ENCODE measurements at places on chromosomes 5 and 9. TPM values are rescaled to one million over a fixed set of nuclear protein-coding genes. Genes with fewer than 3 reads are reported as not detected.

The SLC45A2 gene
- 1.4 TPM for total RNA-seq

DNA sequence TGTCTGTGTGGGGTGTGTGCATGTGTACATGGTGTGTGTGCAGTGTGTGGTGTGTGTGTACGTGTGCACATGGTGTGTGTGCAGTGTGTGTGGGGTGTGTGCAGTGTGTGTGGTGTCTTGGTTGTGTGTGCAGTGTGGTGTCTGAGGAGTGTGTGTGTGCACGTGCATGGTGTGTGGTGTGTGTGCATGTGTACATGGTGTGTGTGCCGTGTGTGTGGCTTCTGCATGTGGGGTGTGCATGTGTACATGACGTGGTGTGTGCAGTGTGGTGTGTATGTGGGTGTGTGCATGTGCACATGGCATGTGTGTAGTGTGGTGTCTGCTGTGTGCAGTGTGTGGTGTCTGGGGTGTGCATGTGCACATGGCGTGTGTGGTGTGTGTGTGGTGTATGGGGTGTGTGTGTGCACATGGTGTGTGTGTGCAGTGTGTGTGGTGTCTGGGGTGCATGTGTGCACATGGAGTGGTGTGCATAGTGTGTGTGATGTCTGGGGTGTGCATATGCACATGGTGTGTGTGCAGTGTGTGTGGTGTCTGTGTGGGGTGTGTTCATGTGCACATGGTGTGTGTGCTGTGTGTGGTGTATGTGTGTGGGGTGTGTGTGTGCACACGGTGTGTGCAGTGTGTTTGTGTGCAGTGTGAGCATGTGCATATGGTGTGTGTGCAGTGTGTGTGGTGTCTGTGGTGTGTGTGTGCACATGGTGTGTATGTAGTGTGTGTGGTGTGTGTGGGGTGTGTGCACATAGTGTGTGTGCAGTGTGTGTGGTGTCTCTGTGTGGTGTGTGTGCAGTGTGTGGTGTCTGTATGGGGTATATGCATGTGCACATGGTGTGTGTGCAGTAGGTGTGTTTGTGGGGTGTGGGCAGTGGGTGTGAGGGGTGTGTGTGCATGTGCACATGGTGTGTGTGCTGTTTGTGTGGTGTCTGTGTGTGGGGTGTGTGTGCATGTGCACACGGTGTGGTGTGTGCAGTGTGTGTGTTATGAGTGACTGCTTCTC, 40.6 kb upstream of the ZNG1F start:
- no peaks in the 10 kb centered on the region for H3K4me1 ChIP-seq
- H3K27me3 ChIP-seq = no peaks in the 10 kb centered on the region
- peak; percentile 28 for DNase-seq
- H3K27ac ChIP-seq = no peak overlapping the region

DNA sequence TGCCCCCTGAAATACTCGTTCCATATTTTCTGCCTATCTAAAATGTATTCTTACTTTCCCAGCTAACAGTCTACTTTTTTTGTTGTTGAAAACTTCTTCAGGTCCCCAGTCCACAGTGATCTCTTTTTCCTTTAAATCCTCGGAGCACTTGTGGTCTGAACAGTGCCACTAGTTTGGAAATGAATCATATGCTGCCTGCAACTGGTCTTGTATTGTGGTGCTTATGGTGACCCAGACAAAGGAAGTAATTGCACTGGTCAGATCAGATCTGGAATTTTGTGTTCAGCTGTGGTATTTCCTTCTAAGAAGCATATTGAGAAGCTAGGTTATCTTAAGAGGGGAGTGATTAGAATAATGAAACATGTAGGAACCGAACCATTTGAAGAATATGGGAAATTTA, 2.9 kb downstream of the UNC13B start:
- DNase-seq = no peak
- H3K27me3 ChIP-seq = no peaks in the 10 kb centered on the region
- peaks cover 11% of the 10 kb centered on the region for H3K4me1 ChIP-seq
- H3K36me3 ChIP-seq = no peaks in the 10 kb centered on the region

GRCh38 chr9:137167277-137167746, 2.5 kb downstream of the LRRC26 start:
- H3K27me3 ChIP-seq = peaks cover 88% of the 10 kb centered on the region
- peaks cover 27% of the 10 kb centered on the region for H3K4me1 ChIP-seq
- no peaks in the 10 kb centered on the region for H3K36me3 ChIP-seq

The PCDHB7 gene
- total RNA-seq = 0.53 TPM

DNA sequence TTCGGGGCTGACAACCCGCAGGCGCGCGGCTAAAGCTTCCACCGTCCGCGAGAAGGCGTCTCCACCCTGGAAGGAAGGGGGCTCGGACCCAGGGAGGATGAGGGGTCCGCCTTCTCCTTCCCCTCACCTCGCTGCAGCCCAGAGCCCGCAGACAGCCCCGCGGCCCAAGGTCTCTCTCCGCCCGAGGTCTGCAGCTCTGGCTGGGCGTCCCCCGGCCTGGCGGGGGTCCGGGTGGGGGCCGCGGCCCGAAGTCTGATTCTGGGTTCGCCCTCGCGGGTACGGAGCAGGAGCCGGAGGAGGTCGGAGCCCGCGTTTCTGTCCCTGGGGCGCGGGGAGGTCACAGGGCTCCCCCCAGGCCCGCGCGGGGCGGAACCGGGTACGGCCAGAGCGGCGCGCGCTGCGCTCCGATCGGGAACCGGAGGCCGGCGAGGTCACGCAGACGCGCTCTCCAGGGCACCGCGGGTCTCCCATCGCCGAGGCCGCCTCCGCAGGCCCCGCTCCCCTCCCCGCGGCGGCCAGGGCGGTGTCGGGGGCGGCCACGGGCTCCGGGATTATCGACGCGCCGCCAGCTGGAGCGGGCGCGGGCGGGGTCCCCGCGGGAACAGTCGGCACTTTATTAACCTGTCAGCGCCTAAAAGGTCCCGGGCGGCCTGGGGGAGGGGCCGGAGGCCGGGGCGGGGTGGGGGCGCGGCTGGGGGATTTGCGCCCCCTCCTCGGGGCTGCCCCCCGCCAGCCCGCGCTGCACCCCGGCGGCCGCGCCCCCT, 11.6 kb downstream of the LHX3 start:
- DNase-seq = no peak
- no peak overlapping the region for H3K4me3 ChIP-seq
- no peaks in the 10 kb centered on the region for H3K4me1 ChIP-seq

The FBP2 gene
- total RNA-seq = not detected

DNA sequence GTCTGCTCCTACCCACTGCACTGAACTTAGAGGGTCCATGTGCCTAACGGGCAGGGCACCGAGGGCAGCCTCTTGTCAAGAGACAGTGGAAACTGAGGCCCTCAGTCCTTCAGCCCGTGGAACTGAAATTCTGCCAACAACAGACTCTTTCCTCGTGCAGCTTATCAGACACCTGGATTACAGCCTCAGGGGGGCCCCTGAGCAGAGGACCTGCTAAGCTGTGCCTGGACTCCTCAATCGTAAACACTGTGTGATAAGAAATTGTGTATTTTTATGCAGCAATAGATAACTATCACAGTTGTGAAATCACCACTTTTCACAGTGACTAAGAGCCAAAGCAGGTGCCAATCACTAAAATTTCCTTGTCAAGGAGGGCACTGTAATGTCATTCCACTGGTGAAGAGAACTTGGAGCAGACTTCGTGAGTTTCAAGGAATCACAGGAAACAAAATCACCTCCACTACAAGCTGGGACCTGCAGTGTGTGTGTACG, 33.4 kb upstream of the CTSV start:
- H3K36me3 ChIP-seq = no peaks in the 10 kb centered on the region
- H3K4me1 ChIP-seq = peaks cover 14% of the 10 kb centered on the region
- H3K4me3 ChIP-seq = no peak overlapping the region
- peak; percentile 44 for DNase-seq
- no peaks in the 10 kb centered on the region for H3K27me3 ChIP-seq

DNA sequence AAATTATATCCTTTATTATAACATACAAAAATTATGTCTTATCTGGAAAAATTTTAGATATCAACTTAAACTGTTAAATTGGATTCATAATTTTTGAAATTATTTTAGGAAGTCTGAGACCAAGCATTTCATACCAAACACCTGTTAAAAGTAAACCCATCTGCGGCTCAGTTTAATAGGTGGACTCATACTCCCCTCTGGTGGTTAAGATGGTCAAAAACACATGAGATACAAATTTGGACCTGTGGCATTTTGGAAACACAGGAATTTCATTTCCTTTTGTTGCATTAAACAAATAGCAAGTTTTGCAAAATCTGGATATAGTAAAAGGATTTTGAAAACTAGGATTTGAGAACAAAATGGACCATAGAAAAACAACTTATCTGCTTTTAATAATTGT, 53.7 kb downstream of the RGMB start:
- no peaks in the 10 kb centered on the region for H3K4me1 ChIP-seq
- H3K36me3 ChIP-seq = no peaks in the 10 kb centered on the region
- DNase-seq = peak; percentile 39
- H3K4me3 ChIP-seq = no peak overlapping the region

DNA sequence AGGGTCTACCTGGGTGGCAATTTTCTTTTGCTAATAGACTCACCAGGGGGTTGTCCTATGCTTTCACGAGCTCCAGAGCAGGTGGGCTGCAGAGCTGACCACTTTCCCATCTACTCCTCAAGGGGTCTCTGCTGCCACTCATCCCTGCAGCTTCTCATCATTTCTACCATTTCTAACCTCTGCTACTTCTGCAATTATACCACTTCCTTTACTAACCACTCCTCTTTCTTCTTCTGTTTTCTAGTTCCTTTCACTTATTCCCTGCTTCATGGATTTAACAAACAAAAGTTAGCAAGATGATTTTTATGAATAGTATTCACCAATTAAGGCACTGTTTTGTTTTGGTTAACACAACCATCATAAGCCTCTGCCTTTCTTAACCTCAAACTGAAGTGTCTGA, 34.5 kb upstream of the NIPBL start:
- DNase-seq = no peak
- H3K27ac ChIP-seq = no peak overlapping the region
- no peak overlapping the region for H3K4me3 ChIP-seq
- H3K4me1 ChIP-seq = peaks cover 5% of the 10 kb centered on the region
- no peaks in the 10 kb centered on the region for H3K27me3 ChIP-seq

- H3K4me3 ChIP-seq = no peak overlapping the region
- H3K36me3 ChIP-seq = no peaks in the 10 kb centered on the region
- H3K4me1 ChIP-seq = no peaks in the 10 kb centered on the region
- peak; percentile 3 for DNase-seq
- no peaks in the 10 kb centered on the region for H3K27me3 ChIP-seq
- H3K27ac ChIP-seq = no peak overlapping the region
Observed at GRCh38 chr5:352639-353611, 31.4 kb downstream of the AHRR start.

GRCh38 chr5:65061250-65061973, 292.7 kb downstream of the CWC27 start:
- no peaks in the 10 kb centered on the region for H3K36me3 ChIP-seq
- H3K27ac ChIP-seq = no peak overlapping the region
- H3K4me3 ChIP-seq = no peak overlapping the region
- DNase-seq = peak; percentile 32
- H3K4me1 ChIP-seq = peaks cover 24% of the 10 kb centered on the region
- H3K27me3 ChIP-seq = no peaks in the 10 kb centered on the region

GRCh38 chr5:153659039-153659736, 168.7 kb downstream of the GRIA1 start:
- no peak overlapping the region for H3K4me3 ChIP-seq
- peak; percentile 34 for DNase-seq
- no peaks in the 10 kb centered on the region for H3K27me3 ChIP-seq
- no peaks in the 10 kb centered on the region for H3K36me3 ChIP-seq
- H3K27ac ChIP-seq = no peak overlapping the region

DNA sequence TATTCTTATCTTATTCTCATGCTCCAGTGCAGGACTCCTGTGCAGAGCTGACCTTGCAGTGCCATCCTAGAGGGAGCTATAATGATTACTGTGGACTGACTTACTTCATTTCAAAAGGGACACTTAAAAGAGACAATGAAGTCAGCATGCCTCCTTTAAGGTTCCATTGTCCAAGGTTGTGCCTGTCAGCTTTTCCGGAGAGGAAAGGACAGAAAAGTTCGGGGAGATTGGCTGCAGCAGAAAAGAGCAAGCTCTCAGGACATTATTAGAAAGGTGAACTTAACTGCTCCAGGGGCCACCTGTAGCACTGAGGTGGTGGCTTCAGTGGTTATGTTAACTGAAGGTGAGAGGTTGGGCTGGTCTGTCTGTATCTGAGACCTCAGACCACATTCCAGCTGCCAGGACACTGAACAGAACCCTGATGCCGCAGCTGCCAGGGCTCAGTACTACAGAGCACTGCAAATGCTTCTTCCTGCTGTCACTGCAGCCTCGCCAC, 112.9 kb downstream of the ST8SIA4 start:
- peak overlapping the region; percentile 14 for H3K27ac ChIP-seq
- no peak overlapping the region for H3K4me3 ChIP-seq
- DNase-seq = peak; percentile 25
- H3K4me1 ChIP-seq = peaks cover 4% of the 10 kb centered on the region
- no peaks in the 10 kb centered on the region for H3K36me3 ChIP-seq

The DPYSL3 gene
- total RNA-seq = 70.4 TPM

- no peak overlapping the region for H3K4me3 ChIP-seq
- DNase-seq = no peak
- peaks cover 5% of the 10 kb centered on the region for H3K4me1 ChIP-seq
- no peaks in the 10 kb centered on the region for H3K36me3 ChIP-seq
- no peak overlapping the region for H3K27ac ChIP-seq
- no peaks in the 10 kb centered on the region for H3K27me3 ChIP-seq
Observed at GRCh38 chr5:61788548-61788947, 456.5 kb downstream of the ZSWIM6 start.

DNA sequence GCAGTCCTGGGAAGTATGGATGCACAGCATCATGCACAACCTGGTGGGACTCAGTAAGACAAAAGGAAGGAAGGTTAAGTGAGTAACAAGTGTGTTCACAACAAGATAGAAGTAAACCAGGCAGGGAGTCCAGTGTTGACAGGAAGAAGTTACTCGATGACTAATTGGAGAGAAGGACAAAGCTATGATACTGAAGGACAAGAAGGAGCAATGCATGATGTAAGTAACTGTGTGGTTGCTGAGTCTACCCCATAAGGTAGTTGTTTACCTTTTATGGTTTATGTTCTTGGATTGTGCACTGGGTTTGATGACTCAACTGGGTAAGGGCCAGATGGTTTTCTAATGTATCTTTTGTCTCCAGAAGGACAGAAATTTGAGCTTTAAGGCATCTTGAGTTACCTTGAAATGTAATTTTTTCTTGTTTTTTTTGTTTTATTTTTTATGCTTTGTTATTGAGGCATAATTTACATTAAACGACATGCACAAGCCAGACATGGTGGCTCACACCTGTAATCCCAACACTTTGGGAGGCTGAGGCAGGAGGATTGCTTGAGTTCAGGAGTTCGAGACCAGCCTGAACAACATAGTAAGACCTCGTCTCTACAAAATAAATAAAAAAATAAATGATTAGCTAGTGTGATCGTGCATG, 89.2 kb upstream of the CAST start:
- DNase-seq = no peak
- H3K4me3 ChIP-seq = no peak overlapping the region
- no peaks in the 10 kb centered on the region for H3K27me3 ChIP-seq

The TEK gene
- 5.6 TPM for total RNA-seq

The SLC27A4 gene
- 23.4 TPM for total RNA-seq

The DMRT3 gene
- total RNA-seq = not detected

The TLX3 gene
- total RNA-seq = not detected

The RELL2 gene
- total RNA-seq = 16.9 TPM

The MCC gene
- 22.0 TPM for total RNA-seq

- no peaks in the 10 kb centered on the region for H3K27me3 ChIP-seq
- no peaks in the 10 kb centered on the region for H3K36me3 ChIP-seq
- no peak overlapping the region for H3K4me3 ChIP-seq
Observed at GRCh38 chr9:95609426-95609825, 92.7 kb upstream of the PTCH1 start.

The CCT5 gene
- 288 TPM for total RNA-seq

All from hepatocyte (in vitro differentiated cells).